ENCODE measurements at places on chromosomes 3 and 15.
A peak's percentile ranks its signal among the peaks of the same experiment; 100 is the strongest.

DNA sequence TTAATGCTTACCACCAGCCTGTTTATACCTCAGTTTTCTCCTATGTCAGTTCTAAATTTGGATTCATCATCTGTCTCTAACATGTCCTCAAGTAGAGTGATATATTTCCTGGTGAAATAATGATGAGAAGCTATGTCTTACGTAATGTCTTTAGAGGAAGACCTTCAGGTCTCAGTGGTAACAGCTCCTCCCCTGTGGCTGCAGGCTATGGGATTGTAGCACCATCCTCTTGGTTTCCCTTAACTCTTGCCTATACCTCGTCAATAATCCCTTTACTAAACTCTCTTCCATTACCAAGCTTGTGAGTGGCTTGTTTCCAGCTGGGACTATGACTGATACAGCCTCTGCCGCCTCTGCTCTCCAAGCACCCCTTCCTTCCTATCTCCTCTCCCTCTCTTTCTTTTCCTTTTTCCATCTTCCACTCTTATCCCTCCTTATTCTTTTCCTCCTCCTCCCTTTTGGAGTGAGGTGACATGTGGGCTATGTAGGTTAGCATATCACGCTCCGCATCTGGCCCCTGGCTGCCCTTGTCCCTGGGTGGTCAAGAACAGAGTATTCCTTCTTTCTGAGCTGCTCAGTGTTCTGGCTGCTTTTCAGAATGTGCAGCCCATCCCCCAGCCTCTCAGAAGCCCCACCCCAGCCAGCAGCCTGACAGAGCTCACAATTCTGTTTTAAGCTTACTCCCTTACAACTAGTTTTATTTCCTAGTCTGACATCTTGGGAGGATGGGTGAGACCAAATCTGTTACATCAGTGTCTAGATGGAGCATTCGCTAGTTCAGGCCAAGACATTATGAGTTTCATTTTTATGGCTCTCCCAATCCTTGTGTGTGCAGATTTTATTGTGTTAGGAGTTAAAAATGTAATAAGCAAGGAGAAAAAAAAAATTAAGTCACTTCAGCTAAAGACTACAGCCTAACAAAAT lies 75.0 kb upstream of the RNU6-1 start:
- DNase-seq: no peak

DNA sequence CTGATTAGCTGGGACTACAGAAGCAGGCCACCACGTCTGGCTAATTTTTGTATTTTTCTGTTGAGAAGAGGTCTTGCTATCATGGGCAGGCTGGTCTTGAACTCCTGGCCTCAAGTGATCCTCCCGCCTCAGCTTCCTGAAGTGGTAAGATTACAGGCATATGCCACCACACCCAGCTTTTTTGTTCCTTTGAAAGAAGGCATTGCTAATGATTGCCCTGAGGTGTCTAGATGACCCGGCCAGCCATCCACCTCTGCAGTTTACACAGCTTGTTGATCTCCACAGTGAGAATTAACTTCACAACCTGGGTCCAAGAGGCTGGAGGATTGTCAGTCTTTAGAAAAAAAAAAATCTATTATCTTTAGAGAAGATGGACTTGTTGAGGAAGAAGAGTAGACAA lies 58.7 kb downstream of the SMAD3 start:
- no peak for DNase-seq

GRCh38 chr3:176905331-176905730 lies 292.0 kb downstream of the TBL1XR1 start:
- no peak for DNase-seq

- DNase-seq: no peak
These were observed 17.0 kb downstream of the RGMA start for GRCh38 chr15:93072011-93072410.

GRCh38 chr3:11556851-11557644 lies 86.7 kb downstream of the VGLL4 start:
- no peak for DNase-seq

GRCh38 chr3:164230385-164231094 lies 847.8 kb downstream of the SI start:
- DNase-seq: no peak

- no peak for DNase-seq
These were observed 37.8 kb downstream of the LMCD1 start for GRCh38 chr3:8539419-8539818.

GRCh38 chr3:41265011-41265545 lies 65.8 kb downstream of the CTNNB1 start:
- DNase-seq: no peak

- DNase-seq: no peak
These were observed 35.7 kb downstream of the CCDC80 start for GRCh38 chr3:112605285-112605684.

- DNase-seq: peak; percentile 77
These were observed 12.9 kb downstream of the C15orf62 start for GRCh38 chr15:40782609-40783227.

DNA sequence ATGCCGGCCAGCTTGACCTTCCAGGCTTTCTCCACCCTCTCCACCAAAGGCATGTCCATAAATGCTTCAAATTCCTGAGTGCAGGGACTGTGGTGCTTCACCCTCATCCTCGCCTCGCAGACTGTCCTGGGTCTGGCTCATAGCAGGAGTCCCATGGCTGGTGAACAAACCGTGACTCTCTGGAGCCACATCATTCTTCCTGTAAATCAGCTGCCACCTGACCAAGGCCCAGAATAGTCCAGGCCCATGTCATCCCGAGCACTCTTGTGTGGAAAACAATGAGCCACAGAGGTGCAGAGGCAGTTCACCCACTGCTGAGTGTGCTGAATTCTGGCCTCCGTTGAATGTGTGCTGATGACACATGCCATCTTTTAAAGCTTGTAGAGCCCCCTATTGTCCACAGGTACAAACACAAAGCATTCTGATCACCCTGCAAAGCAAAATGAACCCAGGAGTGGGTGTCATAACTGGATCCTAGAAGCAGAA lies 68.6 kb downstream of the ABHD5 start:
- DNase-seq: no peak

- no peak for DNase-seq
These were observed 11.0 kb upstream of the RAB7A start for GRCh38 chr3:128714887-128715491.

DNA sequence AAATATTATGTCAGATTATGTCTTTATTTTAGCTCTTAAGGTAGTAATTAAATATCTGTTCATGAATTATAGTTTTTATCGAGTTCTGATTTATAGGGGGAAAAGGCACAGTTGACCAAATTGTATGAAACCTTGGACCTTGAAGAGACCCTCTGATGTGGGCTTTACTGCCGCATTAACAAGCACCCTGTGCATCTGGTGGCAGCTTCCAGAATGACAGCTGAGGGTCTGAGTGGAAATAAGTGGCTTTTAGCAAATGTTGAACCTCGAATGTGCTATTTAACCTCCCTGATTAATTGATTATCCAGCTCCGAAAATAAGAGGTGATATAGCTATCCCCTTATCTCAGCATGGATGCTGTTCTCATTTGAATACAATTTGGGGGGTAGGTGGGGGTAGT lies 87.0 kb downstream of the TMEM108 start:
- DNase-seq: no peak

GRCh38 chr3:46612324-46612723 lies at the start of gene FAM240A:
Gene FAM240A, plus strand, starts transcription at chr3:46612525. Its CDS starts 159 bp downstream, at chr3:46612684.
- DNase-seq: no peak

GRCh38 chr3:12349895-12350811 lies 61.3 kb downstream of the PPARG start:
- no peak for DNase-seq

GRCh38 chr15:99169769-99170311 lies 65.0 kb downstream of the SYNM start:
- no peak for DNase-seq

GRCh38 chr3:33826688-33827087 lies 28.3 kb downstream of the PDCD6IP start:
- no peak for DNase-seq

GRCh38 chr3:12321015-12321414 lies 32.1 kb downstream of the PPARG start:
- DNase-seq: no peak

- DNase-seq: no peak
These were observed 104.2 kb downstream of the MYH15 start for GRCh38 chr3:108406063-108406660.

GRCh38 chr3:190003681-190004123 lies 117.0 kb downstream of the P3H2 start:
- DNase-seq: no peak

DNA sequence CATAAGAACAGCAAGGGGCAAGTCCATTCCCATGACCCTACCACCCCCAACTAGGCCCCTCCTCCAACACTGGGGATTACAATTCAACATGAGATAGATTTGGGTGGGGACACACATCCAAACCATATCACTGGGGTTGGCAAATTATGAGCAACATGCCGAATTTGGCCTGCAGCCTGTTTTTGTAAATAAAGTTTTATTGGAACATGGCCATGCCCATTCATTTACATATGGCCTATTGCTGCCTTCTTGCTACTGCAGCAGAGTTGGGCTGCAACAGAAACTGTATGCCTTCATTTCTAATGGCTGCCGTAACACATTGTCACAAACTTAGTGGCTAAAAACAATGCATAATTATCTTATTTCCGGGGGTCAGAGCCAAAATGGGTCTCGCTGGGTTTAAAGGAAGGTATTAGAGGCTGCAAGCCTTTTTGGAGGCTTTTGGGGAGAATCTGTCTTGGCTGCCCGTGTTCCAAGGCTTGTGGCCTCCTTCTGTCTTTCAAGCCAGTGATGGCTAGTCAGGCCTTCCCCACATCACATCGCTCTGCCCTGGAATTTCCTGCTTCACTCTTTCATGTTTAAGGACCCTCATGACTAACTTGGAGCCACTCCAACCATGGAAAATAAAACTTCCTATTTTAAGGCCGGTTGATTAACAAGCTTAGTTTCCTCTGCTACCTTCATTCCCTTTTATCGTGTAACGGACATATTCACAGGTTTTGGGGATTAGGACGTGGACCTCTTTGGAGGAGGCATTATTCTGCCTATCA lies 428.5 kb upstream of the PROK2 start:
- DNase-seq: no peak

DNA sequence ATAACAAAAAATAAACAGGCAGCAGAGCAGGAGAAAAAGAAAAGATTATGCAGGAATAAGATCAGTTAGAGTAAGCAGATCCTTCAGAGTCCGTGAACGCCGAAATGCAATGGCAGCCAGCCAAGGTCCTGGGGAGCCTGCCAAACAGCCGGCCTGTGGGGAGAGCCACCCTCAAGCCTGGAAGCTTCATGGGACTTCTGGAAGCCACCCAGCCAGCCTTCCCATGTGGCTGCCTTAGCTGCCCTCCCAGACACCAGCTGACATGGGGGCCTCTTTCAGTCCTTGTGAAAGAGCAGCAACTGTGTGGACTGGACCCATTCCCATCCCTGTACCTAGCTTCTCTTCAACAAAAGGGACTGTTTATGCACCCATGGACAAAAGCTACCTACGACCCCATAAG lies 64.9 kb upstream of the RAD18 start:
- no peak for DNase-seq

DNA sequence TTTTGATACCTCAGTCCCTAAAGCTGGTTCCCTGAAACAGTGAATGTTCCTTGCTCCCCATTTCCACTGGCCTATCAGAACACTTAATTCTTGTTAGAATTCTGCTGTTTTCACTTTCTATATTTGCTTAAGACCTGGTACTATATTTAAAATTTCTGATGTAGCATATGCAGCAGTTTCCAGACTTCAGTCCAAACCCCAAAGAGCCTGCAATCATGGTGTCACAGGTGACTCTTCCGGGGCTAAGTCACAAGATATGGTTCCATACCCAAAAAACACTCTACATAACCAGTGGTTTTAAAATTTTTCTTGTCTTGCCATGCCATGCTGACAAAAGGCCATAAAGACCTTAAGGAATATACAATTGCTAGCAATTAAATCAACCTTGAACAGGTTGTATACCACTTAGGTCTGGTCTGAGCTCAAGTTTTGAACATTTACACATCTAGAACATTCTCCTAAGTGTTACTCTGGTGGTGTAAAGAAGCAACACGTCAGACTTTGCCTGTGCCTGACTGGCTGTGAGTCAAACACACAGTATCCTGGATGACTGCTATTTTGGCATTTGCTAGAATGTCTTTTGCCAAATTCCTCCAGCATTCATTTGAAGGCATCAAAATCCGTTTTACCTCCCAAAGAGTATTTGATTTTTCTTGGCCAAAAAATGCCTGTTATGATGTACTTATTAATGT lies 160.0 kb downstream of the FRMD5 start:
- no peak for DNase-seq

- no peak for DNase-seq
These were observed 72.7 kb upstream of the HACD2 start for GRCh38 chr3:123657568-123657967.

GRCh38 chr3:182490596-182491491 lies 302.5 kb upstream of the ATP11B start:
- no peak for DNase-seq

GRCh38 chr3:45716790-45717336 lies 27.7 kb downstream of the SACM1L start:
- no peak for DNase-seq

- DNase-seq: no peak
These were observed 234.1 kb downstream of the CBLB start for GRCh38 chr3:105634708-105635107.

- no peak for DNase-seq
These were observed 11.1 kb downstream of the GP5 start for GRCh38 chr3:194387926-194388418.

DNA sequence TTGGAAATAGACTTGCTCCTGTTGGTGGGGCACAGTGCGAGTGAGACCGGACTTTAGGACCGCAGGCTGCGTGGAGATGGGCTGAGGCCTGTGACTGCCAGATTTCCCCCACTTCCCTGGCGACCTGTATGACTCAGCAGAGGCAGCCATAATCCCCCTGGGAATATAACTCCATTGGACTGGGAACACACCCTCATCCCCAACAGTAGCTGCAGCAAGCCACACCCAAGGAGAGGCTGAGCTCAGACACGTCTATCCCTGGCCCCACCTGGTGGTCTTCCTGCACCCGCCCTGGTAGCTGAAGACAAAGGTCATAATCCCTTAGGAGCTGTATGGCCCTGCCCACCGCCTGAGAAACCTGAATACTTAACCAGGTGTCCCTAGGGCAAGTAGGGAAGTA lies 42.6 kb downstream of the DZIP1L start:
- DNase-seq: no peak

GRCh38 chr3:141629976-141630375 lies 108.1 kb upstream of the RNF7 start:
- no peak for DNase-seq

DNA sequence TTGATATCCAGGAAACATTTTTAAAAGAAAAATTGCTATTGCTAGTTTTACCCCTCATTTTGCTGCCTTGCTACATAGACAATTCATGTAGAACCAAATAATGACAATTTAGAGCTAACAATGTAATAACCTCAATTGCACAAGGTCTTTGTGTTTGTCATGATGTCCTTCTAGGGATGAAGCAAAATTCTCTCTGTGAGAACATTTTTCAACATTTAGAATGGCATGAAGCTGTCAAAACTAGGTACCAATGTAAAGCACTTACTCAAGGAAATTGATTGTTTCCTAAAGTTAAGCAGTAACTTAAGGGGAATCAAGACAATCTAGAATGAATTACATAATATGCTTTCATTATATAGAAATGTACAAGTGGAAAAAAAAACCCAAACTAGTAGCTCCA lies 7.9 kb upstream of the FGF7 start:
- DNase-seq: no peak

- no peak for DNase-seq
These were observed 27.1 kb upstream of the GABRG3 start for GRCh38 chr15:26943866-26944265.

All from effector CD4-positive, alpha-beta T cell (primary cell).